Esophagus squamous epithelium (tissue), 5 donors: ENCODE measurements at places on chromosomes 12 and 14. TPM values are rescaled to one million over a fixed set of nuclear protein-coding genes. Genes with fewer than 3 reads are reported as not detected.

ALDH1L2 gene
- 1.1 TPM for total RNA-seq

ANO4 gene
- total RNA-seq, result not detected

SLC25A21 gene
- total RNA-seq, result 1.1 TPM

ZDHHC22 gene
- not detected for total RNA-seq

SIX6 gene
- total RNA-seq, result not detected

PTPRQ gene
- 0.31 TPM for total RNA-seq
